ENCODE measurements at places on chromosomes 5 and 9.
A peak's percentile ranks its signal among the peaks of the same experiment; 100 is the strongest.

- no peak for DNase-seq
These were observed 6.2 kb upstream of the INPP5E start for GRCh38 chr9:136445799-136446198.

DNA sequence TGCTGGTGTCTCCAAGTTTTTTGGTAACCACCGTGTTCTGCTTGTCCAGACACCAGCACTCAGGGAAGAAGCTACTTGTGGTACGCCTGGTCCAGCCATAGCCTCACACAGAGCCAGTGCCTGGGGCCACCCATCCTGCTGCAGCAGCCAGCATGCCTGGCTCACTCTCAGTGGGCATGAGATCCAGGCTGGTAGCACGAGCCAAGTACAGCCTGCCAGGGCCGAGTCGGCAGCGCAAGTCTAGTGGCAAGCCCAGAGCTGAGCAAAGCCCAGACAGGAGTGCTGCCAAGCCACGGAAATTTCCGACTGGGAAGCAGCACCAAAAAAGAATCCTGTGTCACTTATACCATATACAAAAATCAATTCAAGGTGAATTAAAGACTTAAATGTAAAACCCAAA is 36.3 kb upstream of the FBXL17 start:
- DNase-seq: no peak

GRCh38 chr5:115257981-115258380 is 4.7 kb downstream of the PGGT1B start:
- DNase-seq: no peak

DNA sequence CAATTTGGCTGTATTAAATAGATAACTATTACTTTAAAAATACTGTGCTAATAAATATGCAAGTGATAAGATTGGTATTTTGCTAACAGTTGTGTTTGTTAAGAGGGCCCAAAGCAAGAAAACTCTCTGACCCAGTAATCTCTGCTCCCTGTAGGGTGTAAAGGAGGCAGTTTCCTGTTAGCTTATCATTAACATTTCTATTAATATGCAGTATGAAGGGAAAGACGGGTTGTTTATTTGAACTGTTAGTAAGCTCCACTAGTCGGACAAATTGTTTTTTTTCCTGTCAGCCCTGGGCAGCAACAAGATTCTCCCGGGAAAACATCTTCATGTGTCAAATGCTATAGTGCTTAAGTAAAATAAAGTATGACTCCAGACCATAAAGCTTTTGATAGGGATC is 35.6 kb downstream of the ERP44 start:
- DNase-seq: no peak

- DNase-seq: peak; percentile 44
These were observed 275.2 kb downstream of the SMARCA2 start for GRCh38 chr9:2290382-2290781.

DNA sequence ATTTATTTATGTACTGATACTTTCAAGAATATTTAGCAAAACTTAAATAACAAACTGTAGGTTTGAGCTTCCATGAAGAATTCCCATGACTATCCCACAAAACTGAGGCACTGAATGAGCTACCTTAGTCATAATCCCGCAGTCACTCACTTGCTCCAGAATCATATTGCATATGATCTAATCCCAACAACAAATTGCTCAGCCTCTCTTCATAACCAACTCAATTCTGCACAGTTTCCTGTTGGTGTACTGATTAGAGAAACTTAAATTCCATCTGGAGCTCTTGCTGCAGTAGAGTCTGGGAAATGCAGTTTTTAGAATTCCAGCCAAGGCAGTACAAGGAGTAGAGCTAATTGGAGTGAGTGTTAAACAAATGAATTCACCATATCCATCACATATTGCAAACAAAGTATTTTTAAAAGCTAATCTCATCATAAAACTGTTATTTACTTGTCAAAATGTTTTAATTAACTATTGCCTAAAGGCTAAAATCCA is 35.7 kb upstream of the CDH18 start:
- DNase-seq: no peak

- DNase-seq: no peak
These were observed 34.9 kb downstream of the YTHDC2 start for GRCh38 chr5:113548396-113548795.

DNA sequence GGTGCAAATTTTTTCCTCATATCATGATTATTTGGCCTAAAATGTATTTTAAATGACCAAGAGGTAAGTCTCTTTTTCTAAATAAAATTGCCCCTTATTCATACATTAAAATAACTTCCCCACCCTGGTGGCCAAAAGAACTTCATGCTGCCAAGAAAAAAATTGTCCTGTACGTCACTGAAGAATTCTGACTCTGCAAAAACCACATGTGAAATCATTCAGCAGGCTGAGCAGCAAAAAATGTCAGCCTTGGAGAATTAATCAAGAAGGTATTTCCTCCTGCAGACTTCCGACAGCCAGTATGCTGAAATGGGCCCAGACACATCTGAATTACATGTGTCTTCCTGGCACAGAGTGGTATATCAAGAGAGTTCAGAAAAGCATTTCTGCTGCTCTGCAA is 94.6 kb upstream of the HMHB1 start:
- no peak for DNase-seq

DNA sequence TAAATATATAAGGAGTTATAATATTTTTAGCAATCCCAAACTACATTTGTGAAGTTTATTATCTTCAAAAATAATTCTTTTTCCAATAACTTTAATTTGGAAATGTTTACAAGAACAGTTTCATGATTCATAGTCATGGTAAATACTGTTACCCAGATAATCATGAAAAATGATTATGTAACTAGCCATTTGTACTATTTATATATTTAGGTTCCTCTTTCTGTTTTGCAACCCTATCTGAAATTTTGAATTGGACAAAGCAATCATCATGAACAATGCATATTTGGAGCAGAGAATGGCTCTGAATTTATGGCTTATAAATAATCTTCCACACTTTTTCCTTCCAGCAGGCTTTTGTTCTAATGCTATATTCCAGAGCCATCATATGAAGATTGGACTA is 499.7 kb downstream of the SLCO4C1 start:
- DNase-seq: no peak

GRCh38 chr9:2425676-2426075 is 195.9 kb upstream of the VLDLR start:
- DNase-seq: no peak

DNA sequence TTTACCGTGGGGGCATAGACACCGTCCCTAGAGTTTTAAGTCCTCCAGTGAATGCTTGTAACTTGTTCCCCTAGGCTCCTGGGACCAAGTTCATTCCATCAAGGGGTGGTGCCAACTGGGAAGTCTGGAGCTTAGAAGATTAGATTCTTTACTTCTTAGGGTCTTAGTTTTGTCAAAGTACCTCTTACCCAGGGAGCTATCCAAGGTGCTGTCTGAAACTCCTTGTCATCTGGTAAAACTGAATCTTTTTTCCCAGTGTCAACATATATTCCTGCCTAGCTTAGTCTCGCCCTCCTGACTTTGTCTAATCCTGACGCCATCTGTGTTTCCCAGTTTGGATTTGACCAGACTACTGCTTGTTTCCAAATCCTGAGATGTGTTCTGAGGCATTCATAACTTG is 41.6 kb downstream of the MAMDC2 start:
- no peak for DNase-seq

- DNase-seq: no peak
These were observed 209.8 kb downstream of the MCTP1 start for GRCh38 chr5:95075111-95075510.

GRCh38 chr9:78997296-78997695 is 574.5 kb upstream of the TLE4 start:
- no peak for DNase-seq

DNA sequence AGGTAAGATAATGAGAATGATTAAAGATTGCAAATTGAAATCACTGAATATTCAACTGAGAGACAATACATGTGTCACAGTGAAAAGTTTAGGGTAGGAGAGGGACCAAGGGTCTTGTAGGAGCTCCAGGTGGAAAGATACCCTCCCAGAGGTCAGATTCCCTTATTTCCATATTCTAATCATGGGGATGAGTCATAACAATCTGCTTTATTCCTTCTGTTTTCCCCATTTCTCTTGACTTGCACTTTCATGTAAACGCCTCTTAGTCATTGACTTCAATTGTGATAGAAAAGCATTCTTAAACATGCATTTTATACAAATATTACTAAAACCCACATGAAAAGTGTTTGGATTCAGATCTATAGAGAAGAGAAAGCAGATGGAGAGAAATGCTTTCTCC is 81.3 kb upstream of the CTSL start:
- DNase-seq: no peak

DNA sequence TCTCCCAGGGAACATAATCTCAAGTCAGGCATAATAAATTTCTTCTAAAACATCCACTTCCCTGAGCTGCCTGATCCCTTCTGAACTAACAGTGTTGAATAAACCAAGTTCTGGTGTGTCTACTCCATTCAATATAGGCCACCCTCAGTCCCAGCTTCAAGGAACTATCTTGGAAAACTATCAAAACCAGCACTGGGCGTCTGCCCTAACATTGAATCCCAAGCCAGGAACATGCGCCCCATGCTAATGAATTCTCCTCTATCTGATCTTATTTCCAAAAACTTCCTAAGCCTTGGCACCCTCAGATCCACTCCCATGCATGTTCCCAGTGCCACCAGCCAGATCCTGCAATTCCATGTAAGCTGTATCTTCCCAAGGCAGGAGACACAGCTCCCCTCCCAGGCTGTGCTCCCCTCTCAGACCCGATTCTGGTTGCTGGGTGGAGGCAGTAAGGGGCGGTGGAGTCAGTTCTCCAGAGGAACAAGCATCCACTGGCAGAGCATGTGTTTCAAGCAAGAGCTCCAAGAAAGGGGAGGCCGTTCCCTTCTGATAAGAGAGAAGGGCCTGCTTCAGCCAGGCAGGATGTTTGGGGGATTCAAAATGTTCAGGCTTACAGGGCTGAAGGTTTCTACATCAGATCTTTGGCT is 13.1 kb upstream of the FOXI1 start:
- DNase-seq: no peak

GRCh38 chr9:134253606-134254205 is 72.5 kb upstream of the RXRA start:
- no peak for DNase-seq

DNA sequence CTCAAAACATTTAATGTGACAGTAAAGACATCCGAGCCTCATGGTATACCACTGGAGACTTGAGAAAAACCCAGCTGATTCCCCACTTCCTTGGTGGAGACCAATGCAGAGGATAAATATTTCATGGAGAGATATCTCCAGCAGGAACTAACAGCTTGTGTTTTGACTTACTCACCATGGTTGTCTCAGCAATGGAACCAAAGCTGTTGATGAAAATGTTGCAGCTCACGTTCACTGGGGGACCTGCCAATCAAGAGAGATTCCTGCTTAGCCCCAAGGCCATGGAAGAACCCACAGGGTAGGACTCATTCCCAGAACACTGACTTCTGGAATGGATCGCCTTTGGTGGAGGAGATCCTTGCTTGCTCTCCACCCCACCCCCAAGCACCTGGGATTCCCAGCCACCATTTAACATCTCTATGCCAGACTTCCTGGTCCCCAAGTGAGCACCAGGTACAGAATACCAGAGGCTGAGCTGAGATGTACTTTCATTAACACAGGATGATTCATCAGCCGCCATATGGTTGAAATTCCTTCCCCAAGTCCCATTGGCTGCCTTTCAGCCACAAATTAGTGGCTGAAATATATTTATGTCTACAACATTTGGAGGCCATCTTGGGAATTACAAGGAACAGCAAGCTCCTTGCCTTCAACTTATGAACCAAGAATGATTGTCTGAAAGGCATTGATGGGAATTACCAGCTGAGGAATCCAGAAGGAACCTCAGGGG is 37.9 kb downstream of the GLRA1 start:
- no peak for DNase-seq

Measured in NCI-H1092 (cell line).